Cerebellar cortex (tissue), 1 donor: ENCODE measurements at places on chromosomes 4 and X.

- DNase-seq: no peak
Measured at GRCh38 chr4:181896614-181897013, 346.6 kb upstream of the TENM3 start.

DNA sequence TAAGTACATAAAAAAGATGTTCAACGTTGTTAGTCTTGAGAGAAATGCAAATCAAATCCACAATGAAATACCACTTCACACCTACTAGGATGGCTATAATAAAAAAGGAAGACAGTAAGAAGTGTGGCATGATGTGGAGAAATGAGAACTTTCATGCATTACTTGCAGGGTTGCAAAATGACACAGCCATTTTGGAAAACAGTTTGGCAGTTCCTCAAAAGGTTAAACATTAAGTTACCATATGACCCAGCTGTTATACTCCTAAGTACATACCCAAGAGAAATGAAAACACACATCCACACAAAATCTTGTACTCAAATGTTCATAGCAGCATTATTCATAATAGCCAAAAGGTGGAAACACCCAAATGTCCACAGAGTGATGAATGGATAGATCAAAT, 25.8 kb upstream of the LIMCH1 start:
- no peak for DNase-seq

DNA sequence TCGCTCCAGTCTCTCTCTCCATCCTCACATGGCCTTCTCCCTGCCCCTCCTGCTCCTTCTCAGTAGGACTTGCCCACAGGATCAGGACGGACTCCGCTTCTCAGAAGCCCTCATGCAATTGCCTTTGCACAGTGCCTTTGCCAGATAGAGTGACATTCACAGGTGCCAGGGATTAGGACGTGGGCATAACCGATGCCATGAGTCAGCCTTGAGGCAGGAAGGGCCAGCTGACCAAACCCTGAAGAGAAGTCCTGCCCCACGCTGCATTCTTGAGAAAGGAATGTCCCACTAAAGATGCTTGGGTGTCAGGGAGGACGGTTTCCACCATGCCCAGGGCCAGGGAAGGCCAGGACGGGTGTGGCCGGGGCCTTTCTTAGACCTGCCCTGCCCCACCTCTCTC, 6.6 kb upstream of the GRPEL1 start:
- DNase-seq: no peak

GRCh38 chr4:144748814-144749555, 103.0 kb downstream of the HHIP start:
- DNase-seq: no peak
